ENCODE measurements at places on chromosomes 12 and 14. TPM values are rescaled to one million over a fixed set of nuclear protein-coding genes. Genes with fewer than 3 reads are reported as not detected.

DNA sequence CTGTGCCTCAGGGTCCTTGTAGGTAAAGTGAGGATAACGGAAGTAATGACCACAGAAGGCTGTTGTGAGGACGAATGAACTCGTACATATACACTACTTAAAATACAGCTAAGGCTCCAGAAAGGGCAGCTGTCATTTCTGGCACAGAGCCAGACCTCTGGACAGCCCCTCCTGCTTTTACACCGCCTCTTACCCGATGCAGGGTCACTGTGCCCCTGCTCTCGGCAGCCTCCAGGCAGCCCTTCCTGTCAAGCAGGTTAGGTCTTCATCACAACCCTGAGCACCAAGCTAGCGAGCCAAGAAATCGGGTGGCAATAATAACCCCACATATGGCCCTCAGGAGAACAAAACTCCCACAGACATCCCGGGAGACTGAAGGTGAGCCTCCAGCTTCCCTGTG, 8.5 kb downstream of the TMEM229B start:
- no peak for DNase-seq

GRCh38 chr14:29453045-29453444, 474.6 kb downstream of the PRKD1 start:
- DNase-seq = no peak

DNA sequence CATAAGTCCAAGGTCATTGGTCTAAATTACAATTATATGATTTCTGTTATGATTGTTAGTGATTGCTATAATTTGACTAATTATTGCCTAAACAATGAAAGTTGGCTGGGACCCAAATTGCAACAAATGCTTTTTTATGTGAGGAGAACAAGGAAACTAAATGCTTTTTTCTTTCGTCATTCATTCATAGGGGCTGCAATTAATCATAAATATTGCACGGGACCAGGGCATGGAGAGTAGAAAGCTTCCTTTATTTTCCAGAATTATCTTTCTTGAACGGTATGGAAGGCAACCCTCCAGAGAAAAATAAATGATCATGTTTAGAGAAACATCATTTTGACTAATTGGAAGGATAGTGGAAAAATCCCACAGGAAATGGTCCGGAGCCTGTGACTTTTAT, 32.6 kb upstream of the ARHGAP5 start:
- no peak for DNase-seq

GRCh38 chr12:66111605-66112004, 18.9 kb downstream of the LLPH start:
- no peak for DNase-seq

GRCh38 chr12:54700301-54700700, 52.1 kb upstream of the DCD start:
- DNase-seq = no peak

- DNase-seq = no peak
Observed at GRCh38 chr14:55754871-55755270, 174.9 kb downstream of the KTN1 start.

The TRPV4 gene
- not detected for polyA plus RNA-seq

GRCh38 chr14:69153873-69154270, 953 bp upstream of the DCAF5 start:
- peak; percentile 17 for DNase-seq

DNA sequence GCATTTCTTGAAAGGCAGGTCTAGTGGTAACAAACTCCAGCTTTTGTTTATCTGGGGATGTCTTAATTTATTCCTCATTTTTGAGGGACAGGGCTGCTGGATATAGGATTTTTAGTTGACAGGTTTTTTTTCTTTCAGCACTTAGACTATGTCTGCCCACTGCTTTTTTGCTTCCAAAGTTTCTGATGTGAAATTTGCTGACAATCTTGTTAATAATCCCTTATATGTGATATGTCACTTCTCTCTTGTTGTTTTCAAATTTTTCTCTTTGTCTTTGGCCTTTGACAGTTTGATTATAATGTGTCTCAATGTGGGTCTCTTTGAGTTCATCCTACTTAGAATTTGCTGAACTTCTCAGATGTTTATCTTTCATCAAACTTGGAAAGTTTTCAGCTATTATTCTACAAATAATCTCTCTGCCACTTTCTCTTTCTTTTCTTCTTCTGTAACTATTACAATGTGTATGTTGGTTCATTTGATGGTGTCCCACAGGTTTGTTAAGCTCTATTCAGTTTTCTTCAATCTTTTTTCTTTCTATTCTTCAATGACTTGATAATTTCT, 9.8 kb downstream of the ATL1 start:
- no peak for DNase-seq

The MYH6 gene
- not detected for polyA plus RNA-seq

GRCh38 chr12:22100958-22101748, 55.1 kb downstream of the CMAS start:
- peak; percentile 37 for DNase-seq

DNA sequence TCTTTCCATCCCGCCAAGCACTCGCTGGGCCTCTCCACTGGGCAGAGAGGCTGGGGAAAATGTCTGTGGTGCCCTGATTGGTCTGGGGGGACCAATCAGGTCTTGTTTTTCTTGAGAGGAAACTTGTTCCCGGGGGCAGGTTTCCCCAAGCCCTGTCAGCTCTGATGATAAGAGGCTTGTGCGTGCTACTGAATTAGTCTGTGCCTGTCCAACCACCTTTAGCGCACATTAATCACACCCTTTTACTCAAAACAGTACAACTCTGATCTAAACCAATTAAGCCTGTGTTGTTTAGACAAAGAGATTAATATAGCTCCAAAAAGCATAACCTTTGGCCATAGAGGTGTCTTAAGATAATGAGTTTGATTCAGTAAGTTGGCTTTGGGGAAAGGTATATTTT, 580.4 kb downstream of the VRK1 start:
- no peak for DNase-seq

All from naive B cell (primary cell).